Stimulated activated CD4-positive, alpha-beta T cell treated with anti-CD3 and anti-CD28 coated beads, TNF-alpha, amount 100 ng/mL, for 48 hours (primary cell): ENCODE measurements at places on chromosomes 5 and 9.

GRCh38 chr5:149961957-149962409 is 1.4 kb downstream of the SLC26A2 start:
- DNase-seq: no peak

DNA sequence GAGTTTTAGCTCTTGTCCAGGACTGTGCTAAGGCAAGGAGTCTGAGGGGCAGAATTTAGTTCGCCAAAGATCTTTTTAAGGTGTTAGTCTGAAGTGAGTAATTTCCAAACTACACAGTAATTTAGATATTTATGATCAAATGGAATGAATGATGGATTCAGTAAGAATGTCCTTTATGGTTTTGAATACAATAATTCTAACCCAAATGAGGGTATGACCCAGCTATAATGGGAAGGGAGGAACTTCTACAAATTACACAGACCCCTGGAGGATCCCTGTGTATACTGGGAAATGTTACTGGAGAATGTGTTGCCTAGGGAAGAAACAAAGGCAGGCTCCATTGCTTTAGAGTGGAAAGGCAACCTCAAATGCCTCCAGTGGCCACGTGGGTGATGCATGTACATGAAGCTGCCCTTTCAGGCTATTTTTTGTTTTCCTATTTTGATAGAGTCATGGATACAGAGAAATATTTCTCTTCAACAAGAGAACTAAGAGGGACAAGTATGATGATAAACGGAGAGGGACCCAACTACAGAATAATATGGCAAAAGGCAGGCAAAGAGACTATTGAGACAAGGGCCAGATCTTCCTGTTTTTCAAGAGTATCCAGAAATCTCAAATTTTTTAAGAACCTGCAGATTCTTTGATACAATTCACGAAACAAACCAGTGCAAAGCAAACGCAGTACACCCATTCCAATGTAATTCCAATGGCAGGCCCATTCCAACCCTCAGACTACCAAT is 25.4 kb downstream of the SLC1A3 start:
- no peak for DNase-seq

- no peak for DNase-seq
Observed at GRCh38 chr5:60856066-60856465, 12.0 kb upstream of the ELOVL7 start.

DNA sequence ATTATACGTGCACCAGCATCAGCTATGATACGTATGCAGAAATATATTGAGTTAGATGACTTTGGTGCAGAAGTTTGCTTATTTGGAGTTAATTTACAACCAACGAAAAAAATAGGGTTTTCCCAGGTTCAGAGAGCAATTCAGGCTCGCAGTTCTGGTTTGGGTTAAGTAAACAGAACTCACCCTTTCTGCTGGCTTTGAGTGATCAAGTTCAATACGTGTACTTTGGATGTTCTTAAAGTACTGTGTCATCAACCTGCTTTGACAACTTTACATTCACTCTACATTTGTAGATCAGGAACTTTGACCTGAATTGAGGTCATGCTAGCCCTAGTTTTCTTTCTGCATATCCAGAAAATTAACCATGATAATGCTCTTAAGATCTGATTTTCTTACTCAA is 40.7 kb downstream of the ACOT12 start:
- DNase-seq: no peak

- DNase-seq: no peak
Observed at GRCh38 chr9:115781070-115781736, 372.4 kb upstream of the PAPPA start.

DNA sequence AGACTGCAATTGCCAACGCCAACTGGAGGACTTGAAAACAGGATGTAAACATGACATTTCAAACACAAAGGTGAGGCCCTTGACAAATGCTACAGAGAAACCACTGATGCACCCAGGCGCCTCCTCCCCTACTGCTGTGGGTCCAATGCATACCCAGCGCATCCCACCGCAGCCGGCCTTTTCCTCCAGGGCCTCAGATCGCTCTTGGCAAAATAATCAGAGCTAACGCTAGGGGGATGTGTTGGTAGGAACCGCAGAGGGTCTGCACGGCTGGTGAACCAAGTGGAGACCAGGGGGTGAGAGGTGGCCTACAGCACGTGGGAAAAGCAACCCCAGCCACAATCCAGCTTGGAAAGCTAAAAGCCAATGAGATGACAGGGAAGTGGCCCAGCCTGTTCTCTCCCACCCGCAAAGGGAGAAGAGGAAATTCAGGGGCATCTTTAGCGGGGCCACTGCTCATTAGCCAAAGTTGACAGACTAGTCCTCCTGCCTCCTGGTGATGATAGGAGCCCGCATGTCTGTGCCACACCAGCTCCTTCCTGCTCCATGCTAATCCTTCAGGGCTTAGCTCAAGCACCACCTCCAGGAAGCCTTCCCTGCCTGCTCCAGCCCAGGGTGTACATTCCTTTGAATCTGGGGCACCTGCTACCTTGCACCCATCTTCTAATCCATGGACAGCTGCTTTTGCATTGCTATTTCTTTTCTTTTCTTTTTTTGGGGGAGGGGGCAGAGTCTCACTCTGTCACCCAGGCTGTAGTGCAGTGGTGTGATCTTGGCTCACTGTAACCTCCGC is 5.9 kb downstream of the FAM163B start:
- no peak for DNase-seq

GRCh38 chr9:135051316-135052038 is 36.0 kb upstream of the OLFM1 start:
- DNase-seq: no peak

- no peak for DNase-seq
Observed at GRCh38 chr9:123431581-123431980, 75.6 kb downstream of the CRB2 start.

DNA sequence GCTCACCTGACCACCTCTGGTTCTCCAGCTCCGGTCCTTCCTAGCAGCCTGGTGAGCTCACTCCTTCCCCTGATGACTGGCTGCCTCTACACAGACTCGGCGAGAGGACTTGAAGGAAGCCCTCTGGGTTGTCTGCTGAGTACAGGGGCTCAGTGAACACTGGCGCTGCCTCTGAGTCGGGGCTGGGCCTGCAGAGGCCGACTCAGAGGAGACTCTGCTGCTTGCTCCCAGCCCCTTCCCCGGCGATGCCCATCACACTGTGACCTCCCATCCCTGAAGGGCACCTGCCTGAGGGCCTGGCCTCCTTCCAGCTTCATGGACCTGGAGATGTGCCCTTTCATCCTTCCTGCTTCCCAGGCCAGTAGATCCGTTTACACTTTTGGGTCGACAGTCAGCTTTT is 22.0 kb downstream of the CRB2 start:
- no peak for DNase-seq

DNA sequence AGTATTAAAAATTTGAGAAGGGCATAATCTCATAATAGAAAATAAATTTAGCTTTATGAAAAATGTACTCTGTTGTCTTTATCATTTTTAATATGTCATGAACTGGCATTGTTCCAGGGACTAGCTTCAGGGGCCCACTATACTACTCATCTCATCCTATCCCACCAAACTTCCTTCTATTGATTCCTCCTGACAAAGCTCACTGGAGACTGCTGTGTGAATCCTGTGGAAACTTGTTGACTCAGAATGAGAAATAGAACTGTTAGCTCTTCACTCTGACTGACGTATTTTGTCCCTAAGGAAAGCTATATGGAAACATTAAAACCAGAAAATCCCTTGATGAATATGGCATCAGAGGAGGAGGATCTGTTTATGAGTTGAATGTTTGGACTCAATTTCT is 29.8 kb upstream of the BNIP1 start:
- no peak for DNase-seq
